ENCODE measurements at places on chromosomes 2 and 18.

DNA sequence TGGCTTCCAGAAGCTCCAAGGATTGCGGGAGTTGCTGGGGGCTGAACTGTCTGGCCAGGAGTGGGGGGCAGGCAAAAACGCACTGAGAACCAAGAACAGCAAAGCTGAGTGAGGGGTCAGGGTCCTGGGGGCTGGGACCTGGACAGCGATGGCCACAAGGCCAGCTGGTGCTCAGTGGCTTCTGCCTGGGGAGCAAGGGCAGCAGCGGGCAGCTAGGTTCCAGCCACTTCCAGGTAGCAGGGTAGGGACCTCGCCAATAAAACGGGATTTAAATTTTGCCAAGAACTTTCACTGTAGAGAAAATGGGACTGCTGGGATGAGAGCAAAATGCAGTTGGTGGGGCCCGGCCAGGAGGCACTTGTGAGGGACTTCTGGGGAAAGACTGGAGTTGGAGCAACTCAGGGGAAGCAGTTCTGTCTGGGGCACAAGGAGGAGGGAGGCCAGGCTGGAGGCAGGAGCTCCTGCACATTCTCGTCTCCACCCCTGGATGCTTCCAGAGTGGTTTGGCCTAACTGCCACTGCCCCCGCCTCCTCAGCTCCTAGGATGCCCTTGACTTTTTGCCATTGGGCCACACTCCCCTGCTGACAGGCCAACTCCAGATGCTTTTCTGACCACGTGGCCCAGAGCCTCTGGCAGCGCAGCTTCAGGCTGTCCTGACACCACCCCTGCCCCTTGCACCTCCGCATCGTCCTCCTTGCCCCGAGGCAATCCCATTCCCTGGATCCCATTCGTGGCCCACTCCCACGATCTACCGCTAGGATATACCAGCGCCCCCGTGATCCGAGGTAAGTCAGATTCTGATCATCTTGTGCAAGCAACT is 5.5 kb upstream of the CCDC74A start:
- no peak for DNase-seq

DNA sequence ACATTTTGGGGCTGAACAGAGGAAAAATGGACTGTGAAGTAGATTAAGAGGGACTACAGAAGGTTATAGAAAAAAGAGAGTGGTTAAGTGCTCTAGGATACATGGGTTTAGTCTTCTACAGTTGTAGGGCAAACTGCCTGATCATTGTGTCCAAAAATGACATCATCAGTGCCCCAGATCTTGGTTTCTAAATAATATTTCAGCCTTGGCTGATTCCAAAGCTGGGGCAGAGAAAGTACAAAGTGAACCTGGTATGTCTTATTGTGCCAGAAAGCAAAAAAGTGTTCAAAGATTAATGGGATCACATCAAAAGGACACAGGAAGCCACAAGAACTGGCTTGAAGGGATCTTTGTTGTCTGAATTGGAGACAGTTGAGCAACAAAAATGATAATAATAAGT is 97.1 kb upstream of the ZNF521 start:
- no peak for DNase-seq

GRCh38 chr2:43005245-43005974 is 213.0 kb upstream of the HAAO start:
- no peak for DNase-seq

DNA sequence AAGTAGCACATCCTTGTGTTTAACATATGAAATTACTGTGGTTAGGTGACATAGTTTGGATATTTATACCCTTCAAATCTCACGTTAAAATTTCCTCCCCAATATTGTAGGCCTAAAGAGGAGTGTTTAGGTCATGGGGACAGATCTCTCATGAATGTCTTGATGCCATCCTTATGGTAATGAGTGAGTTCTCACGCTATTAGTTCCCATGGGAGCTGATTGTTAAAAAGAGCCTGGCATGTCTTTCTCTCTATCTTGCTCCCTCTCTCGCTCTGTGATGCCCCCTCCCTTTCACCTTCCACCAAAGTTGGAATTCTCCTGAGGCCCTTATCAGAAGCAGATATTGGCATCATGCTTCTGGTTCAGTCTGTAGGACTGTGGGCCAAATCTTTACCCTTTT is 660.1 kb downstream of the ADCYAP1 start:
- no peak for DNase-seq

- no peak for DNase-seq
Measured at GRCh38 chr2:215917953-215918620, 95.3 kb downstream of the MREG start.

DNA sequence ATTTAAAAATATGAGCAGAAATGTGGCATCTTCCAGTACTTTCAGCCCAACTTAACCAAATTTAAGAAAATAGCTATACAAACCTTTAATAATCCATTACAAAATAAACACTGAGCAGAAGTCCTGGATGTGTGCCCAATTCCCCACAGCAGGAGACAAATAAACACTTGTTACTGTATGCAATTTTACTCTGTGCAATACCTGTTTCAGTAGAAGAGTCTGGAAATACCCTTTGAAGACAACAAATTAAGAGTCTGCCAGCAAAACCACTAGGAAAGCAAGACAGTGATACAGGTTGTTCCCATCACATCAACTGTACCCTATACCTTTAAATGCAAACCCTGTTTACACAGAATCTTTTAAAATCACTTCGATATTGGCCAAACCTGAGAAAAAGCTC is 41.4 kb upstream of the RNU4ATAC start:
- no peak for DNase-seq

DNA sequence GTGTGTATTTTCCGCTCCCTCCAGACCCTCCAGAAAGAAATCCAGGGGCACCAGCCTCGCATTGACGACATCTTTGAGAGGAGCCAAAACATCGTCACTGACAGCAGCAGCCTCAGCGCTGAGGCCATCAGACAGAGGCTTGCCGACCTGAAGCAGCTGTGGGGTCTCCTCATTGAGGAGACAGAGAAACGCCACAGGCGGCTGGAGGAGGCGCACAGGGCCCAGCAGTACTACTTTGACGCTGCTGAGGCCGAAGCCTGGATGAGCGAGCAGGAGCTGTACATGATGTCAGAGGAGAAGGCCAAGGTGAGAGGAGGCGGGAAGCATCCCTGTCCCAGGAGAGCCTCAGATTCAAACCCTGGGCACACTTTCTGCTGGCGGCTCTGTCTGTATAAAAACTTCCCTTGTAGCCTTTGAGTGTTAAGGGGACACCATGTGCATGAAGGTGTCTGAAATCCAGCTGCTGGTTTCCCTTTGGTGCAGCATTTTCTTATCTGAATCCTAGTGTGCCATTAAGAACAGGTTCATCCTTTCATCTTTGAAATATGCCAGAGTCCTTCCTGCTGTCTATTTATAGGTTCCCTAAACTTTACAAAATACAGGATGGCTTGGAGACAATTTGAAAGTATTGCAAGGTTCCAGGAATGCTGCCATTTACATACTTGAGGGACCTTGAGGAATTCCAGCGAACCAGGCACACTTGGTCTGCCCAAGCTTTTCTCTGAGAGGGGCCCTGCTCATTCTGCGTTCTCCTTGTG is 77.1 kb upstream of the EML6 start:
- no peak for DNase-seq

- no peak for DNase-seq
Measured at GRCh38 chr18:60406721-60407120, 34.1 kb upstream of the MC4R start.

DNA sequence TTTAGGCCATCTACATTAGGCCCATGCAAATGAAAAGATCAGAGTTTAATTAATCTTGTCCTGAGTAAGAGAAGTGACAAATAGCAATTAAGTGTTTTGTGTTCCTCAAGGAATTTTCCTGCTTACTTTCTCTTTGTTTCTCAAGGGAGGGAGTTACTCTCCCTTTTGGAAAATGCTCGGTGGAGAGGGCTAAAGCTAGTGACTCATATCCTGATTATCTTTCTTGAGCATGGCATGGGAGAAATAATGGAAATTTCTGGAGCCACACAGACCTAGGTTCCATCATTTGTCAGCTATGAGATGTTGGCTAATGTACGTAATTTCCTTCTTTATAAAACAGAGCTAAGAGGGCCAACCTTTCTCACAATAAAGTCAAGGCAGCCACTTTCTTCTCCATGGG is 177.1 kb downstream of the ETAA1 start:
- no peak for DNase-seq

DNA sequence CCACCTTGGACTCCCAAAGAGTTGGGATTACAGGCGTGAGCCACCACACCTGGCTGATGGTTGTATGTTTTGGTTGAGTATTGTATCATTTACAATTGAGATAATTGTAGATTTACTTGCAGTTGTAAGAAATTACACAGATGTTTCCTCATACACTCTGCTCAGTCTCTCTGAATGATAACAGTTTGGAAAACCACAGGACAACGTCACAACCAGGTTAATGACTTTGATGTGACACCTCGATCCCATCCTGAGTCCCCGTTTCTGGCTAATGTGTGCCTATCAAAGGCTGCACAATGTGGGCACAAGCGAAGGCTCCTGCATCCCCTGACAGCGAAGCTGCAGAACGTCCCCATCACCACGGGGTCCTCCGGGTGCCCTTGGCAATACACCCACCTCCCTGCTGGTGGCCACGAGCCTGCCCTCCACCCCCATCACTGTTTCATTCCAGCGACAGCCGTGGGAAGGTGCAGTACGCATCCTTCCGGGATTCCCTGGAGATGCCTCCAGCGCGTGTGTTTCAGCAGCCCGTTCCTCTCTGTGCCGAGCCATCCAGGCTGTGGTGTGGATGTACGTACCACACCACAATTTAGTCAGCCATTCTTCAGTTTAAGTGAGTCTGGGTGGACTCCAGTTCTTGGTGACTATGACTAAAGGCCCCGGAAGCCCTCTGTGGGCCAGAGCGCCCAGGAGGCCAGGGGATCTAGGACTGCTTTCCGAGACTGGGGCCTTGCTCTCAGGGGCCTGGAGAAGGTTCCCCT is 4.3 kb upstream of the PDCD1 start:
- no peak for DNase-seq

- DNase-seq = no peak
Measured at GRCh38 chr2:60299179-60299578, 254.3 kb downstream of the BCL11A start.

DNA sequence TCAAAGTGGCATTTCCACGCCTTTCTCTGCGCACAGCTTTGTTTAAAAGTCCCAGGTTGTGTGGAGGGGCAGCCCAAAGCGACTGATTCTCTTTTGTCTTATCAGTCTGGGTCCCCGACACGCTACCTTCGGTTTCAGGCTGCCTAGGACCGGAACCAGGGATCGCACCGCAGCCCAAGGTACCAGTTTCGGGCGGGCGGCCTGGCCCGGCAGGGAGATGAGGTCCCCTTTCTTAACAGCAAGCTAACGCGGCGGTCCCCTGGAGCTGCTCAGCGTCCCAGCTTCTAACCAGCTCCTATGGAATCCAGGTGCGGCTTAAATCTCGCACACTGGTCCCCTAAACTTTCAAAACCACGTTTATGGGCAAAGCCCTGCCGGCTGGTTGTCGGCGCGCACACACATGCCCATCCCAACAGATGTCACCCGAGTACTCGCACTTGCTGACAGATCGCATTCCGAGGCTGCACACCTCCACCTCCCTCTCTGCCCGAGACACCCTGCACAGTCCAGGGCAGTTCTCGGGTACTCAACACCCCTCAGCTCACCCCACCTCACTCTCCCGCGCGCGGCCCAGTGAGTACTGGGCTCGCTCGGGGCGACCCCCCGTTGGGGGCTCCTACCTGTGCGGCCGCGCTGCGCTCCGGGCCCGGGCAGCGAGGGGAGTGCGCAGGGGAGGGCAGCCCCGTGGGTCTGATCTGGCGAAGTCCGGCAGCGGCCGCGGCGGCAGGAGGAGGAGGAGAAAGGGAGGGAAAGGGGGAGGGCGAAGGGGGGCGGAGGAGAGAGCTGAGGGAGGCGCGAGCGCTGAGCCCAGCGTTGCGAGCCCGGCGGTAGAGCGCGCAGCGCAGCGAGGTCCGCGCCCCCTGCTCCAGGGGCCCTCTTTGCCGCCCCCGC is at the start of gene EFEMP1:
Gene EFEMP1 (minus strand): TSS at position 692 of the 891 bp plus-strand sequence. CDS start 1,342 bp downstream, outside the sequence.
- no peak for DNase-seq

DNA sequence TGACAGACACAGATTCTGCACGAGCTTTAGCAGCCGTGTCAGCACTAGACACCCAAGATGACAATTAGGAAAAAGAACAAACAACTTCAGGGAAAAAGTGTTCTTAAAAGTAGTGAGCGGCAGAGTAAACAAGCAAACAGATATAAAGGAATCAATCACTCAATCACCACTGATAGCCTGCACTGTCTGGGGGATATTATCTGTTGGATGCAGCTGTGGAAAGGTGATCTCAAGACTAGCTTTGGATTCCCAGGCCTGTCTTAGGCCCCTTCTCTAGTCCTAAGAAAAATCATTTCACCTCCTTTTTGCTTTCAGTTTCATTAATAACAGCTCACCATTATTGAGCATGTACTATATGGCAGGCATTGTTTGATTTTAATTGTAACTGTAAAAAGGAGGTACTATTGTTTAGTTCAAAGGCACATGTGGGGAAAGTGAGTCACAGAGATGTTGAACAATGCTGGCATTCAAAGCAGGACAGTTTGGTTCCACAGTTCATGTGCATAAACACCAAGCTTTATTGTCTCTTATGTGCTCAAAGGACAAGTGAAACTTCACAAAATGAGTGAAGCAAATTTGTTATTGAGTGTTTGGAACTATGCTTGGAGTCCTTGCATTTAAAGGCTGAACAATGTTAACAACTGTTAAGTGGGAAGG is 147.3 kb upstream of the TCF4 start:
- DNase-seq = no peak

- no peak for DNase-seq
Measured at GRCh38 chr18:44149706-44150105, 531.0 kb upstream of the SETBP1 start.

GRCh38 chr18:13495961-13496360 is 230.4 kb downstream of the FAM210A start:
- no peak for DNase-seq

- DNase-seq = no peak
Measured at GRCh38 chr2:168495524-168495923, 39.5 kb downstream of the CERS6 start.

DNA sequence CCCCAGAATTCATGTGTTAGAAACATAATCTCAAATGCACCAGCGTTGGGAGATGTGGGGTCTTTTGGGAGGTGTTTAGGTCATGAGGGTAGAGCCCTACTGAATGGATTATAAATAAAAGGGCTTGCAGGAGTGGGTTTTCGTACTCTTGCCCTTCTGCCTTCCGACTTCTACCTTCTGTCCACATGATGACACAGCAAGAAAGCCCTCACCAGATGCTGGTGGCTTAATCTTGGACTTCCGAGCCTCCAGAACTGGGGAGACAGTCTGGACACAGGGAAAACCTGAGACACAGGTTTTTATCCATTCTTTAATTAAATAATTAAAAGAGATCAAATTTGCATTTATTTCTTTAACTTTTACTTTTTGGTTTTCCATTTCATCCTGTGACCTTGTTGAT is 87.8 kb downstream of the DIS3L2 start:
- no peak for DNase-seq

GRCh38 chr2:38185012-38185491 is 109.1 kb upstream of the CYP1B1 start:
- no peak for DNase-seq

- no peak for DNase-seq
Measured at GRCh38 chr2:199455210-199455544, 2.6 kb downstream of the SATB2 start.

- no peak for DNase-seq
Measured at GRCh38 chr2:204984518-204984917, 439.2 kb downstream of the PARD3B start.

- no peak for DNase-seq
Measured at GRCh38 chr2:106847366-106847765, 38.6 kb downstream of the ST6GAL2 start.

Data from Kasumi-1 (cell line).